ENCODE measurements at places on chromosomes 7 and 10.
A peak's percentile ranks its signal among the peaks of the same experiment; 100 is the strongest.

DNA sequence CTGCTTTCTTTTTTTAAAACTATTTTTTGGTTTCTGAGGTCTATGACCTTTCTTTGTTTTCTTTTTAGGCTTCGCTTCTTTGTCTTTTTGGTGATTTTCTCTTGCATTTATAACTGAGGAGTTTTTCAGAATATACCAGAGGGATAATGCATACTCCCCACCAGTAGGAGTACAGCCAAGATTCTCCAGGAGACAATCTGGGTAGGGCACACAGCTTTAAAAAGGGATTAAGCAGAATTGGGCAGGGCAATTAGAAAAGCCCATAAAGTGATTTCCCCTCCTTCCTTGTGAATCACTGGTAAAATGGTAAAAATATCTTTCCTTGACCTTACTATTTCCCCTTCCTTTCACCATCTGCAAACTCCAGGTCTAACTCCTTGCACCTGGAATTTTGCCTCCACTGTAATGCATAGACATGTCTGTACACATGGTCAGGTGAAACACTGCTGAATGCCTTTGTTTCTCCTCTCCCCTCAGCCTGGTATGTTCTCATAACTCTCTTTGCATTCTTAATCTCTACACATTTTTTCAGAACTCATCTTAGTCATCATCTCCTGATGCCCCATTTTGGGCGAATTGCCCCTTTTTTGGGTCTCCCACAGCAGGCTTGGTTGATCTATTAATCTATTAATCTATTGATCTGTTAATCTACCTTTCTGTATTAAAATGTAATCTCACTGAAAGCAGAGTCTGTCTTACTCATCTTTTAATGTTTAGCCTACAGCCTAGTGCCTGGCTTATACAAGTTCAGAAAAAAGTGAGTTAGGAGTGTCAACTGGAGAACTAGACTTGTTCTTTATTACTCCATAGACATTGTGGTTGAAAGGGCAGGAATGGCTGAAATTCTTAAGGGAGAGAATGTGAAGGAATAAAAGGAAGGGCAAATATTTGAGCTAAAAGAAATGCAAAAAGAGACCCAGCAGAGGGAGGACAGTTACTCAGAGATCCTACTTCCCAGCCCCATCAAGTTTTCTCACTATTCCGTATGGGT, 64.6 kb downstream of the MDFIC start:
- no peak for DNase-seq

- no peak for DNase-seq
Observed at GRCh38 chr10:124008681-124009080, 84.7 kb downstream of the CHST15 start.

- DNase-seq: no peak
Observed at GRCh38 chr10:62755662-62756653, 48.6 kb upstream of the ADO start.

DNA sequence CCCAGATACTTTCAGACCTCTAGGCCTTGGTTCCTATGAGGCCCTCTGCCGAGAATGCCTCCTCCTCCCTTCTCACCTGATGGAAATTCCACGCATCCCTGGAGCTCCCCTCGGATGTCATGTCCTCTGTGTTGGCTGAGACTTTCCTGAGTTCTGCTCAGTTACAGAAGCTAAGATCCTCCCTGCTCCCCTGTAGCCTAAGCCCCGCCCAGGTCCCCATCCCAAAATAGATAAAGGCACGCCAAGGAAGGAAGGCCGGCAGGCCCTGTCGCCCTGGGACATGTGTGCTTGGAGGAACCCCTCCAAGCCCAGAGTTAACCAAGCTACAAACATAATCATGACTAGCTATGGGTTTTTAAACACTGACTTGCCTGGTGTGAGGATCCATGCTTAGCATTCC, 123.5 kb downstream of the SORBS1 start:
- no peak for DNase-seq

DNA sequence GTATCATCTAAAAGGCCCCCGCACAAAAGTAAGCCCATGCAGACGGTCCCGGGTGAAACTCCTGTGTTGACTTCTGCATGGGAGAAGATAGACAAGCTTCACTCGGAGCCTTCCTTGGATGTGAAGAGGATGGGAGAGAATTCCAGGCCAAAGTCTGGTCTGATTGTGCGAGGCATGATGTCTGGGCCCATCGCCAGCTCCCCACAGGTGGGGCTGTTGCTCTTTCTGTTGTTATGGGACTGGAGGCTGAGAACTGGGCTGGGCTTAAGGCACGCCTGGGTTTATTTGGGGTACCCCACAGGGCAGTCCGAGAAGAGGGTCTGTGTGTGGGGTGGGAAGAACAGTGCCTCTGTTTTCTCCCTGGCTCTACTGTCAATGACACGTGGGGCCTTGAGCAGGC, 14.6 kb downstream of the MINDY4 start:
- DNase-seq: no peak

GRCh38 chr7:100726996-100727761, 6.2 kb upstream of the ZAN start:
- DNase-seq: no peak

- no peak for DNase-seq
Observed at GRCh38 chr7:11083214-11083568, 109.5 kb downstream of the PHF14 start.

GRCh38 chr7:148761499-148762278, 63.0 kb downstream of the CUL1 start:
- DNase-seq: no peak

GRCh38 chr10:43402176-43402575, 6.8 kb downstream of the HNRNPF start:
- no peak for DNase-seq

GRCh38 chr10:125475815-125476214, 207.1 kb downstream of the TEX36 start:
- no peak for DNase-seq

DNA sequence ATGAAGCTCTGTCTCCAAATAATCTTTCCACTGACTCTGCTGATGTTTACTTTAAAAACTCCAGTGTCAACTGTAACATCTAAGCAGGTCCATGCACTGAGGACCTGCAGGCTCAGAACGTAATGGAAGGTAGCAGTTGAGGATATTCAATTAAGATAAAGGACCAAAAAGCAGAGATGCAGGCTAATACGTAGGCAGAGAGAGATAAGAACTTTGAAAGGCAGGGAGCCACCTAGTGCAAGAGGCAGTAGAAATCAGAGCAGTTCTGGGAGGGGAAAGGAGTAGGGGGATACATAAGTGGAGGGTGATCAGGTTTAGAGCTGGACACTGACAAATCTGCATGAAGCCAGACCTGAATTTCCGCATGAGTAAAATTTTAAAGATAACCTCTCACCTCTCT, 114.5 kb upstream of the POM121L12 start:
- peak; percentile 56 for DNase-seq

- no peak for DNase-seq
Observed at GRCh38 chr7:154914996-154915380, 87.9 kb downstream of the PAXIP1 start.

DNA sequence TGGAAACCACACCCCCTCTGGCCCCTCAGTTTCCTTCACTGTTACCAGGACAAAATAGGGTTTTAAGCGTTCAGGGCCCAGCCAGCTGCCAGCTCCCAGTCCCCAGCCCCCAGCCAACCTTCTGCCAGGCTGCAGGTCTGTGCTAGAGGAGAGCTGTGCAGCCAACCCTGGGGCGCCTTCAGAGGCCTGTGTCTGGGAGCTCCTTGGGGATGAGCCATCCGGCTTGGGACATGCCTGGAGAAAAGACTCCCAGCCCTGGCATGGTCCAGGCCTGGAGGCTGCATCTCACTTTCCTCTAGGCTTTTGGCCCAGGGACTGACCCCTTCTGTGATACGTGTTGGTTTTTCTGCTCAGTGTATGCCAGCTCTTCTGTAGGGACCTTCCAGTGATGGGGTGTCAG, 487.6 kb upstream of the MGMT start:
- DNase-seq: no peak

DNA sequence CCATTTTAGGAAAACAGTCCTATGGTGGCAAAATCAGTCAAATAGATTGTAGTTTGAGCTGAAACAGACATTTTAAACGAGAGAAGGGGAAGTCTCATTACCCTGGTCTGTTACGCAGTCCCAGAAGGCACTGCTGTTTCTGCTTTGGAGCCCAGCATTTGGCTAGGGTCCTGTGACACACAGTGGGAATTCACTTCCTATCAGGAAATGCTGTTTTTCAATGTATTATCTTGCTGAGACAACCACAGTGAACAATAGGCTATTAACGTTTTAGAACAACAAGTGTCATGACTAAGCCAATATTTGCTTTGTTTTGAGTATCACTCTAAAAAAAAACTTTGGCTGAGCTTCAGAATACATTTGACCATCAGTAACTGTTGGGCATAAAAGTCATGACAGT, 74.1 kb downstream of the ADD3 start:
- DNase-seq: no peak

DNA sequence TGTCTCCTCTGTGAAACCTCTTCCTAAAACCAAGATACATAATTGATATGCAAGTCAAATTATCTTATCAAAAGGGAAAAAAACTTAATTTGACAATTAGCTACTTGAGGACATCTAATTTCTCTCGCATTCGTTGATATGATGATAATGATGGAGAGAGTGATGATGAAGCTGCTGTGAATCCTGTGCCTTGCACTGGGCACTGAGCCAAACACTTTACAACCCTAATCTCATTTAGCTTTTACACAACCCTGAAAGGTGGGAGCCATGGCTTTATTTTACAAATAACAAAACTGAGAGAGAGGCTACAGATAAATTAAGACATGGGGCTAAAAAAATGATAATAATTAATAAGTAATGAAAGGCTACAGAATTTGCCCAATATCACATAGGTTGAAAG, 176.0 kb downstream of the NOC3L start:
- no peak for DNase-seq

DNA sequence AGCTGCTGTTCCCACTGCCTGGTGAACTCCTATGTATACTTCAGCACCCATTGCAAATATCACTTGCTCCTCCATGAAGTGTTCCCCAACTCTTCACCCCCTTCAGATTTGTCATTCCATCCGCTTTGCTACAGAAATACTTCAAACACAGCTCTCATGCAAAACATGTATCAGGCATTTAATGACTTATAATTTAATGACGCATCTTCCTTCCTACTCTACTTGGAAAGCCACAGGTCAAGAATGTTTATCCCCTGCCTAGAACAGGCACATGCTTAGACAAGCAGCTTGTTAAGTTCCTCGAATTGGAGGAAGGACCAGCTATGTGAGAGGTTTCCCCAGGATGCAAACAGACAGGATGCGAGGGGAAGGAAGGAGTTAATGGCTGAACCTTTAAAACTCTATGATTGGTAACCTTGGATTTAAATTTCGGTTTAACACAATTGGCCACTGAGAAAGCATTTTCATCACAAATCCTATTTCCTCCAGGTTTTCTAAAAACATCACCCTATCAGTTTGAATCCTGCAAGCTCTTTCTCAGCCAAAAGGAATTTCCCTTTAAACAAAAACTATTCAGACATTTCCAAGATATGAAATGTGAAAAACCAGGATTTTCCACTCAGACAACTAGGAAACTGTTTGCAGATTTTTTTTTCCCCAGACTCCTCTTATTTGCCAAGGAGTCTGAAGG, 11.5 kb downstream of the CREB3L2 start:
- no peak for DNase-seq

DNA sequence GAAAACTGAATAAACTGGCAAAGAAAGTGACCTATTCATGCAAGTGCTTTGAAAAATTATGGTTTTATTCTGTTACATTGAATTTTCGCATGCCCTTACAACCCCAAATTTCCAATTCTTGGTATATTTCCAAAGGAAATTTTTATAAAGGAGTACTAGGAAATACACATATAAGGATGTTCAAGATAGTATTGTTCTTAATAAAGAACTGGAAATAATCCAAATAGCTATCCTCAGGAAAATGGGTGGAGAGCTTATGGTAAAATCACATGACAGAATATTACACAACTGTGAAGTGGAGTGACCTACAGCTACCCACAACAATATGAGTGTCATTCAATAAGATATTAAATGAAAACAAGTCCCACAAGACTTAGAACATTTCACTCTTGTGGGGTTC, 138.9 kb upstream of the BMPER start:
- DNase-seq: no peak

DNA sequence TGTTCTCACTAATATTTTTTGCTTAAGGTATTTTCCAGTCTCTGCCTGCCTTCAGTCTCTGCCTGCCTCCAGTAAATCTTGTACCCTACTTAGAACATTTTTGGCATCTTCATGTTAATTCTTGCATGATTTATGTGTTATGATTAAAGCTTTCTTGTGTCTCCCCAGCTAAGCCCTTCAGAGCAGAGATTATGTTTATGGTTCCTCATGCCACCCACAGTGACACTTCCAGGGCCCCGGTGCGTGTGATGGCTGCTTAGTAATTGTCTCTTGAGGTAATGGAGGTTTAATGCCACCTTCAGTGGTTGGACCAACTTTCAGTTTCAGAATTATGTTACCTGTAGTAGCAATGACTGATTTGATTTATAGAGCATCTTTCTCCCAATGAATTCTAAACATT, 70.6 kb upstream of the MET start:
- DNase-seq: no peak

DNA sequence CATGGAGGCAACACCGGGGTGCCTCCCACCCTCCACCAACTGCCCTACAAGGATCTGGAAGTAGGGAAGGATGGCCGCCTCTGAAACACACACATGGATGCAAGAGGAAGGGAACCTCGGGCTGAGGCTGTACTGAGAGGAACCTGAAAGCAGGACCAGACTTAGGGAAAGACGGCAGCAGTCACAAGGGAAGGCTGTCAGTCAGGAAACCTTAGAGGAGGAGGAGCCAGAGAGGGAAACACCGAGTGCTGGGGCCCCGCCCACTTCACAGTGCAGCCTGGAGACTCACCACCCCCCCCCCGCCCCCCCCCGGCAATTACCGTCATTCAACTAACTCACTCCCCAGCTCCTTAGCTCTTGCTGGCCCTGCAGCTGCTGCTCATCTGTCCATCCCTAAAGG, 2.5 kb downstream of the CYREN start:
- DNase-seq: no peak

- no peak for DNase-seq
Observed at GRCh38 chr7:79281426-79281825, 172.0 kb downstream of the MAGI2 start.
